Metanephros (tissue), 2 donors: ENCODE measurements at places on chromosomes 7 and 10. TPM values are rescaled to one million over a fixed set of nuclear protein-coding genes. Genes with fewer than 3 reads are reported as not detected.

Gene URGCP
- total RNA-seq, result 27.8 TPM

Gene OTUD1
- total RNA-seq, result 36.6 TPM

Gene ZPBP
- 0.88 TPM for total RNA-seq

Gene VSTM2A
- 1.5 TPM for total RNA-seq

Gene CYP3A4
- total RNA-seq, result not detected

Gene C10orf67
- 1.8 TPM for total RNA-seq

Gene ZNF32
- 33.7 TPM for total RNA-seq

Gene MAP3K8
- 10.8 TPM for total RNA-seq

Gene TNS3
- 127 TPM for total RNA-seq

Gene P4HA1
- total RNA-seq, result 52.2 TPM

Gene LEP
- total RNA-seq, result 0.70 TPM

Gene SLC26A3
- not detected for total RNA-seq

Gene LRRC18
- 0.23 TPM for total RNA-seq

Gene SPDYE6
- not detected for total RNA-seq

Gene UTF1
- 0.35 TPM for total RNA-seq

Gene GIMAP8
- total RNA-seq, result 10.6 TPM

Gene BTBD16
- total RNA-seq, result 0.41 TPM

Gene PIK3AP1
- 10.5 TPM for total RNA-seq

Gene BAZ1B
- total RNA-seq, result 44.6 TPM

Gene UPK3B
- total RNA-seq, result 1.6 TPM

Gene GJD4
- total RNA-seq, result not detected
